Lung (tissue), 17 donors: ENCODE measurements at places on chromosomes 16 and 17.

GRCh38 chr16:54487933-54488332, 201.3 kb upstream of the IRX3 start:
- DNase-seq = no peak

DNA sequence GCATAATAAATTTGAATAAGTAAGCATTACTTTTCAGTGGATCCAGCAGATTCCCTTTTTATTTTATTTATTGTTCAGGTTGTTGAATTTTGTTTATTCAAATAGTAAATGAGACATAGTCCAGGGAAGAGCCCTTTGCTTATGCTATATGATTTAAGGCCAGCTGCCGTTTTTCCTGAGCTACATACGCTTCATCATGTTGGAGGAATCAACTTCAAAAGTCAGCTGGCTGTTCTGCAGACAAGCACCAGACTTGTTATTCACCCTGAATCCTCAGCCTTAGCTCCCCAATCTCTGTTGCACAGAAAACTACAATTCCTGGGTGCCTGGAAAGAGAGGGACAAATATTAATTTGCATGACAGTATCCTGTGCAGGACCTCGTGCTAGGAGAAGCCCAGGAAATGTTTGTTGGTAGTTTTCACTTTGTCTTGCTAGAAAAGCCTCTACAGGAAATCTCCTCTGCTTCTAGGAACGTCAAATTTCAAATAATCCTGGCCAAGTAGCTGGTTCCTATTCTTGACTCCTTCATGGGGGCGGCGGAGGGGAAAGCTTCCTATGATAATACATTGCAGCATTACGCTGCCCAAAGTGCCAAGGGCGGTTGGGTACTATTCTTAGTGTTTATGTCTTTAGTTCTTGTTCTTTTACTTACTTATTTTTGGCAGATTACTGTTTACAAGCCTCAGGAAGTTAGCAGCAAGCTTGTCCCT, 101.6 kb downstream of the PRKCA start:
- no peak for DNase-seq

DNA sequence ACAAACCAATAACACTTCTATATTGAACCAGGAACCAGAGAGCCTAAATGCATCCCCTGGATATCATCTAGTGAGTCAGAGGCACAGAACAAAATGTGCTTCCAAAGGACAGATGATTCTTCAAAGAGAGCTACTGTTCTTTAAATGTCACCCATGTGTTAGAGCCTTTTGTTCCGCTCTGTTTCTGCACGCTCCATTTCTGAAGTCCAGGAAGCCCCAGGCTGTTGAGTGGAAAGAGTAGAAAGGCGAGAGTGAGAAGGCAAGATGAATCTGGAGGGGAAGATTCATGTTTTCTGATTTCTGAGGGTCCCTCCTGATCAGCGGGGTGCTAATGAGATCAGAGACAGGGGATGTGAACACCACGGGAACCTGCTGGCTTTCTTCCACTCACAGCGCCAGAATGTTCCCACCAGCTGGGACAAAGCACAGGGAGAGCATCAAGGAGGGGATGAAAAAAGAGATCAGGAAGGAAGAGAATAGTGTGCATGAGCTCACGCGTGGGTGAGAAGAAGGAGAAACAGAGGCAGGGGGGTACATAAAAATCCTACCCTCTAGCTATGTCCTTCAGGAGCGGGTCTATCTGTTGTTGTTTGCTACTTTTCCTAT, 559.9 kb upstream of the HSBP1 start:
- DNase-seq = no peak

- no peak for DNase-seq
Measured at GRCh38 chr16:555528-556473, 4.4 kb upstream of the PRR35 start.

DNA sequence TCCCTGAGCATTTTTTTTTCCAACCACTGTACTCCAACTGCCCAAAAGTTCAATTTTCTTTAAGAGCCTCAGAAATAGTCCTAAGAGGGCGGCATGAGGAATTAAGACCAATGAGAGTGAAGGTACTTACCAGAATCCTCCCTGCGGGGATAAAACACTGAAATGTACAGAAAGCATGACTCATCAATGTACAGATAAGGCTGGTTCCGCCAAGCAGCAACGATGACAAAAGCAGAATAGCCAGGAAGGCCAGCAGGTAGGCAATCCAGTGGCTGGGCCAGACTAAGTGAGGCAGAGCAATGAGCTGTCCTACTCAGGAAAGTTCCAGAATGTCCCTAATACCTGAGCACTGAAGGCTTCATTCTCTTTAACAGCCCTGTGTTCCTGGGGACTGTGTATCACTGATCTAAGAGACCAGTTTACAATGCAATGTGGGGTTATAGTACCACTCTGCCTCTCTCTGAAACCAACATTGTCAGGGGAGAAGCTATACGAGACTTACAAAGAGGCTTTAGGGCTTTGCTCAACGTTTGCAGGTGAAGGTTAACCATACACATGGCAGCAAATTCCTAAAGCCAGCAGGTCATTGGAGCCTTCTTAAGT, 11.0 kb upstream of the GPR139 start:
- DNase-seq = no peak
